ENCODE measurements at places on chromosomes 3 and 15. TPM values are rescaled to one million over a fixed set of nuclear protein-coding genes. Genes with fewer than 3 reads are reported as not detected.

The CLDN16 gene
- total RNA-seq = 0.10 TPM

The IL12A gene
- total RNA-seq = 0.31 TPM

The CKMT1B gene
- total RNA-seq = 73.2 TPM

The TRNT1 gene
- 21.7 TPM for total RNA-seq

The SOX14 gene
- 0.29 TPM for total RNA-seq

The CNTN3 gene
- 7.7 TPM for total RNA-seq

The ACTC1 gene
- 0.52 TPM for total RNA-seq

The GUCA1C gene
- total RNA-seq = not detected

The IL20RB gene
- 0.56 TPM for total RNA-seq

GRCh38 chr15:82536409-82537350, 3.6 kb downstream of the RPS17 start:
- no peak for DNase-seq
- peak overlapping the region; percentile 66 for H3K27ac ChIP-seq
- H3K4me3 ChIP-seq = peak overlapping the region; percentile 65
- peaks cover 22% of the 10 kb centered on the region for H3K4me1 ChIP-seq

DNA sequence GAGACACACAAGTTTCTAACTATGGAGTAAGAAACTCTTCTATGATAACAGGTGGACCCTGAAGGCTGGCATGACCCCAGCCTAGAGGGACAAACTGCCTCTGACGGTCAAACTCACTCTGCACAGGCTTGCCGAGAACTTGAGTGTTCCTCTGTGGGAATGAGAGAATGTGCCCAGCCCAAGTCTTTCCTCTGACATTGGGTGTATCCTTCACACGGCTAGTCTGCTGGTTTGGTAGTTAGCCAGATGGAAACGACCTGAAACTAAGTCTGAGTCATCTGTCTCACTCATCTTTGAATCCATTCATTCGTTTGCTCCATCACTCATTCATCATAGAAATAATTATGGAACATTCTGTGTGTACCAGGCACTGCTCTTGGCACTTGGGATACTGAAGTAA, 198.4 kb downstream of the ATP10A start:
- DNase-seq = no peak
- peaks cover 2% of the 10 kb centered on the region for H3K4me1 ChIP-seq
- H3K27me3 ChIP-seq = peaks cover 5% of the 10 kb centered on the region
- no peaks in the 10 kb centered on the region for H3K36me3 ChIP-seq
- no peak overlapping the region for H3K27ac ChIP-seq
- no peak overlapping the region for H3K4me3 ChIP-seq

DNA sequence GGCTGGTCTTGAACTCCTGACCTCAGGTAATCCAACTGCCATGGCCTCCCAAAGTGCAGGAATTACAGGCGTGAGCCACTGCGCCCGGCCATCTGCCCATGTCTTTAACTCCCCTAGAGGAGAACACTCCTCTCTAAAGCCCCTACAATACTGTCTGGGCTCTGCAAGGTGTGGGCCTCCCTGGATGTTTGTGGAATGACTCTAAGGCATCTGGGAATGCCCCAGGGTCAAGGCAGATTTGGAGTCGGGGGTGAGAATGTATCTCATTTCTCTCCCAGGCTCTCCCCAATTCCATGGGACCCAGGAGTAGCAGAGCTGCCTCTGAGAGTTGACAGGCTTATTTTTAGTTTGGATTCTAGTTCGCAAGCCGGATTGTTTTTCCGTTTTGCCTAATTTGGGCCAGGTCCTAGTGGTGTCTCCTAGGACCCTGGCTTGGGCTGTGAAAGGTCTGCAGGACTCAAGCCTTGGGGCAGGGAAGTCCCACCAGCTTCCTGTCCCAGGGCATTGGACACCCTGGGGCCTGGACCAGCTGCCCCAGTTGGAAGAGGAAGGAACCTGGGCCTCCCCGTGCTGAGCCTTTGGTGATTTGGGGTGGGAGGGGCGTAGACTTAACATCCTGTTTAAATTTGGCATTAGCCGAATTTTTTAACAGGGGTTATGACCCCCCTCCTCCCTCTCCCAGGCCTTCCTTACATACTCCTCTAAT, 53.5 kb downstream of the MAGEF1 start:
- peak overlapping the region; percentile 56 for H3K27ac ChIP-seq
- H3K36me3 ChIP-seq = peaks cover 3% of the 10 kb centered on the region
- DNase-seq = no peak
- no peaks in the 10 kb centered on the region for H3K27me3 ChIP-seq

- H3K4me1 ChIP-seq = peaks cover 37% of the 10 kb centered on the region
- no peak overlapping the region for H3K4me3 ChIP-seq
- H3K27ac ChIP-seq = no peak overlapping the region
- no peak for DNase-seq
- H3K36me3 ChIP-seq = no peaks in the 10 kb centered on the region
Observed at GRCh38 chr3:46867550-46867898, 4.3 kb upstream of the MYL3 start.

GRCh38 chr3:87568331-87568730, 291.9 kb upstream of the POU1F1 start:
- no peak for DNase-seq
- no peak overlapping the region for H3K27ac ChIP-seq
- H3K27me3 ChIP-seq = no peaks in the 10 kb centered on the region
- H3K36me3 ChIP-seq = no peaks in the 10 kb centered on the region

DNA sequence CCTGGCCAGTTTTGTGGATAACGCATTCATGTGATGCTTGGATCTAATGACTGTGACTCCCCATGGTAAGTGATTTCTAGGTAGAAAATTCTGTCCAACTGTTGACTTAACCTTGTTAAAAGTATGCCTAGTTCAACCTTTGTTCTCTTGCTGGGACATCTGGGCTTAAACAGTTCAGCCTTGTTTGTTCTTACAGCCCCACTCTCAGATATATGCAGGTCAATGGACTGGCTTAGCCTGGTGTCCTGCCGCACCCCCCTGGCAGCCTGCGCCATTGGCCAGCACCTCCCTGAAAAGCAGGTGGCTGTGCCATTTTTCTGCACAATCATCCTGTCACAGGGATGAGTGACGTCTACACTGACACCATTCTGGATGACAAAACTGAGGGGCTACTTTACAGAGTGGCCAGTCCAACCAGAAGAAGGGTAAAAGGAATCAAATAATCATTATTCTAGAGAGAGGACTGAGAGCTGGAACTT, 244.7 kb upstream of the ONECUT1 start:
- H3K27ac ChIP-seq = no peak overlapping the region
- peaks cover 9% of the 10 kb centered on the region for H3K27me3 ChIP-seq
- H3K36me3 ChIP-seq = no peaks in the 10 kb centered on the region
- H3K4me3 ChIP-seq = no peak overlapping the region
- H3K4me1 ChIP-seq = no peaks in the 10 kb centered on the region

- no peaks in the 10 kb centered on the region for H3K27me3 ChIP-seq
- peak overlapping the region; percentile 87 for H3K27ac ChIP-seq
- no peaks in the 10 kb centered on the region for H3K36me3 ChIP-seq
- DNase-seq = peak; percentile 77
Observed at GRCh38 chr3:179563271-179563783, 601 bp downstream of the ACTL6A start.

DNA sequence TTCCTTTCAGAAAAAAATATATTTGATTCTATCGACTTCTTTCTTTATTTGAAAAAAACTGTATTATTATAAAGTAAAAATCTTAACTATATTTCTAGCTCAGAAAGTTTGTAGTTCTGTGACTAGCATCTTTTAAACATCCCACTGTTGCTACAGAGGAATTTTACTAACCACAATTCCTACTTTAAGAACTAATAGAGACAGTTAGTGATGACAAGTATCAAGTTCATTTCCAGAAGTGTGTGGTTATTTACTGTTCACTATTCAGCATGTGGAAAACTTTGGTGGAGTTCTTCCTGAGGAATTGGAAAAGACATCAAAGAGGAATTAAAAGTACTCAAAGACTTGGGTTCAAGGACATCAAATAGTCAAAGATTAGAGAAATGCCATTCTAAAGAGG, 524.1 kb upstream of the CBLB start:
- no peak overlapping the region for H3K27ac ChIP-seq
- no peak for DNase-seq
- H3K27me3 ChIP-seq = no peaks in the 10 kb centered on the region
- no peaks in the 10 kb centered on the region for H3K36me3 ChIP-seq
- no peak overlapping the region for H3K4me3 ChIP-seq

- DNase-seq = no peak
- H3K36me3 ChIP-seq = no peaks in the 10 kb centered on the region
- H3K4me3 ChIP-seq = no peak overlapping the region
Observed at GRCh38 chr15:41408234-41408641, 5.9 kb upstream of the NDUFAF1 start.

GRCh38 chr3:187550446-187550845, 119.7 kb downstream of the SST start:
- H3K27ac ChIP-seq = no peak overlapping the region
- no peaks in the 10 kb centered on the region for H3K36me3 ChIP-seq
- DNase-seq = no peak
- H3K4me1 ChIP-seq = no peaks in the 10 kb centered on the region
- peaks cover 4% of the 10 kb centered on the region for H3K27me3 ChIP-seq

- H3K4me3 ChIP-seq = peak overlapping the region; percentile 46
- H3K27me3 ChIP-seq = peaks cover 36% of the 10 kb centered on the region
- H3K27ac ChIP-seq = peak overlapping the region; percentile 14
- peaks cover 14% of the 10 kb centered on the region for H3K4me1 ChIP-seq
- DNase-seq = no peak
- H3K36me3 ChIP-seq = no peaks in the 10 kb centered on the region
Observed at GRCh38 chr3:187318819-187319616, 27.5 kb upstream of the MASP1 start.

- H3K4me1 ChIP-seq = peaks cover 31% of the 10 kb centered on the region
- H3K4me3 ChIP-seq = no peak overlapping the region
- peaks cover 4% of the 10 kb centered on the region for H3K36me3 ChIP-seq
- H3K27ac ChIP-seq = peak overlapping the region; percentile 52
- no peaks in the 10 kb centered on the region for H3K27me3 ChIP-seq
Observed at GRCh38 chr15:77186594-77187011, 115.7 kb upstream of the TSPAN3 start.

DNA sequence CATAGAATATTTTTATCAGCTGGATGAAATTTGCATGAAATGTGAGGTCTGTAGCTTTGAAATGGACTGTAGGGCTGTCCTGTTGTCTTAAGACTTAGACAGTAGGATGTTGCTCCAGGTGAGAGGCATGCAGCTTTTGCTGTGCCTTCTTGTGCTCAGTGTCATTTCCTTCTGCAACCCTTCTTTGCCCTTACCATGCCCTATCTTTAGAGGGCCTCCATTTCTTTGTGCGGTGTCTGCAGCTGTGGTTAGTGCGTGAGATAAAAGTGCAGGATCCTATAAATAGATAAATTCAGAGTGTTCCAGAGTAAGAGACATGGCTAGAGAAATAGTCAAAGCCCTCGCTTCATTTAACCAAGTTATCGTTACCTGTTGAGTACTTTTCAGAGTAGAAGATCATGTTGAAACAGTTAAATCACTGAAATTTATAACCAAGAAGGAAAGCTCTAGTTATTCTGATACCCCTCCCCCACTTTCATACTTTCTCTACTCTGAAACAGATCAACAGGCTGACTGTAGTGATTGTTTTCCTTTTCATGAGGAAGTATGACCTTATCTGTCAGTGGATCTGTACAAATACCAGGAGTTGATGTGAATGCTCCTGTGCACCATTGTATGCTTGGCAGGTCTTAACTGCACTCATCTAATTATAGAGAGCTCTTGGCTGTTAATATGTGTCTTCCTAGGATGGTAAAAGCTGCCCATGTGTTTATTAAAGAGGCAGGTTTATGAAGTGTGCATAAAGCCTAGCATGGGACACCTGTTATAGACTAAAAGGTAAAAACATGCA, 18.2 kb downstream of the EIF3J start:
- H3K27me3 ChIP-seq = no peaks in the 10 kb centered on the region
- no peaks in the 10 kb centered on the region for H3K4me1 ChIP-seq
- no peak overlapping the region for H3K4me3 ChIP-seq
- peak overlapping the region; percentile 80 for H3K27ac ChIP-seq
- peaks cover 31% of the 10 kb centered on the region for H3K36me3 ChIP-seq

DNA sequence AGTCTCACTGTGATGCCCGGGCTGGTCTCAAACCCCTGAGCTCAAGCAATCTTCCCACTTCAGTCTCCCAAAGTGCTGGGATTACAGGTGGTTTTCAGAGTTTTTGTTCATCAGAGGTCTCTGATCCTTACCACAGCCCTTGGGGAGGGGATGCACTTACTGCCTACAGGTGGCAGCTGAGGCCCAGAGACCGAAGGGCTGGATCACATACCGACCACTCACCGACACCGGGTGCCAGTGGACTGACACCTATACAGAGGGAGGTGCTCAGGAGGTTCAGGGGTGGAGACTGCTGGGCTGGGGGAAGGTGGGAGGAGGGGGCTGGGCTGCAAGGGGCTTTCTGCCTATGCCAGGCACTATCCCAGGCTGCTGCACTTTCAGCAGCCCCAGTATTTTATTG, 19.5 kb downstream of the DUSP7 start:
- peaks cover 16% of the 10 kb centered on the region for H3K4me1 ChIP-seq
- no peaks in the 10 kb centered on the region for H3K36me3 ChIP-seq
- peaks cover 10% of the 10 kb centered on the region for H3K27me3 ChIP-seq
- no peak overlapping the region for H3K4me3 ChIP-seq

DNA sequence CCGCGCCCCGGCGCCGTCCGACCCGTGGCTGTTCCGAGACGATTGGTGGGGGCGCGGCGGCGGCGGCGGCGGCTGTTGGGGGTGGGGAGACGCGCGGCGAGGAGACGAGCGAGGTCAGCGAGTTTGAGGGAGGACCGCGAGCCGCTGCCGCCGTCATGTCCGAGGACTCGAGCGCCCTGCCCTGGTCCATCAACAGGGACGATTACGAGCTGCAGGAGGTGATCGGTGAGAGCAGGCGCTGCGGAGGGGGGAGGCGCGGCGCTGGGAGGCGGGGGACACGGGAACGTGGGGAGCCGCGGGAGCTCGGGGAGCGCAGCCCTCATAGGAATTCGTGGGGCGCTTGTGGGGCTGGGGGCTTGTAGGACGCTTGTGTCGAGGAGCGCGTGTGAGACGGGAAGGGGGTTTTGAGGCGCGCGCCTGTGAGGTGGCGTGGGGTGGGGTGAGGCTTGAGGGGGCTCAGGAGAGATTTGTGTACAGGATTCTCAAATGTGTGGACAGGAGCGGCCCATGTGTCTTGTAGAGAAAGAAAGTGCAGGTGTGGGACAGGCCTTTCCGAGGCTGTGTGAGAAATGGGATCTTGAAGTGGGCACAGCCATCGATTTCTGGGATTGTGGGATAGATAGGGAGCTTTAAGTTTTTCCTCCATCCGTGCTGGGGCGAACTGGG, 518 bp downstream of the OXSR1 start:
- H3K36me3 ChIP-seq = peaks cover 9% of the 10 kb centered on the region
- no peaks in the 10 kb centered on the region for H3K27me3 ChIP-seq
- peaks cover 17% of the 10 kb centered on the region for H3K4me1 ChIP-seq

- no peaks in the 10 kb centered on the region for H3K27me3 ChIP-seq
- no peak overlapping the region for H3K27ac ChIP-seq
- H3K36me3 ChIP-seq = no peaks in the 10 kb centered on the region
Observed at GRCh38 chr3:63492464-63492863, 160.0 kb upstream of the SNTN start.

GRCh38 chr15:45114076-45114750, at the start of the genes DUOX2 and DUOXA2:
Gene DUOX2, minus strand, starts transcription at chr15:45114172. Its CDS starts 761 bp downstream, at chr15:45113411.
Gene DUOXA2, plus strand, starts transcription at chr15:45114326. Its CDS starts 280 bp downstream, at chr15:45114606.
- no peak for DNase-seq
- H3K27me3 ChIP-seq = peaks cover 76% of the 10 kb centered on the region
- H3K36me3 ChIP-seq = peaks cover 3% of the 10 kb centered on the region
- H3K4me1 ChIP-seq = peaks cover 7% of the 10 kb centered on the region

DNA sequence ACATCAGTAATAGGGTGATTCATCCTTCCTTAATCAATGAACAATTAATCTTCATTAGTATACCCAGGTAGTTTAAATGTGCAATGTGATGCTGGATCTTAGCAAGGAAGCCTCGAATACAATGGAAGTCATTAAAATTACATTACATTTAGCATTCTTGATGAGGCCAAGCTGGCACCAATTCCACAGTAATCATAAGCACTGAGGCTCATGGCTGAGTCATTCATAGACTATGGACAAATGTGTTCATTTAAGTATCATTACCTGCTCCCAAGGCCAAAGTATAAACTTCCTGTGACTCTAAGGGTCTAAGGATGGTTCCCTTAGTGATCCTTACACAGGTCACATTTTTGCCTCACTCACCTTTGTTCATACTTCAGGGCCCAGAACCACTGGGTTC, 266.4 kb upstream of the CDIN1 start:
- no peaks in the 10 kb centered on the region for H3K36me3 ChIP-seq
- H3K4me1 ChIP-seq = no peaks in the 10 kb centered on the region
- no peak overlapping the region for H3K4me3 ChIP-seq
- H3K27me3 ChIP-seq = no peaks in the 10 kb centered on the region
